ENCODE measurements at places on chromosomes 16 and 17.
A peak's percentile ranks its signal among the peaks of the same experiment; 100 is the strongest.

- no peak for DNase-seq
Observed at GRCh38 chr16:29111421-29111820, 126.6 kb downstream of the LAT start.

GRCh38 chr17:41784207-41784744 lies 2.2 kb downstream of the JUP start:
- no peak for DNase-seq

GRCh38 chr17:73223626-73224230 lies 30.9 kb downstream of the COG1 start:
- no peak for DNase-seq

- DNase-seq = peak; percentile 27
Observed at GRCh38 chr17:51298508-51299371, 38.4 kb downstream of the UTP18 start.

DNA sequence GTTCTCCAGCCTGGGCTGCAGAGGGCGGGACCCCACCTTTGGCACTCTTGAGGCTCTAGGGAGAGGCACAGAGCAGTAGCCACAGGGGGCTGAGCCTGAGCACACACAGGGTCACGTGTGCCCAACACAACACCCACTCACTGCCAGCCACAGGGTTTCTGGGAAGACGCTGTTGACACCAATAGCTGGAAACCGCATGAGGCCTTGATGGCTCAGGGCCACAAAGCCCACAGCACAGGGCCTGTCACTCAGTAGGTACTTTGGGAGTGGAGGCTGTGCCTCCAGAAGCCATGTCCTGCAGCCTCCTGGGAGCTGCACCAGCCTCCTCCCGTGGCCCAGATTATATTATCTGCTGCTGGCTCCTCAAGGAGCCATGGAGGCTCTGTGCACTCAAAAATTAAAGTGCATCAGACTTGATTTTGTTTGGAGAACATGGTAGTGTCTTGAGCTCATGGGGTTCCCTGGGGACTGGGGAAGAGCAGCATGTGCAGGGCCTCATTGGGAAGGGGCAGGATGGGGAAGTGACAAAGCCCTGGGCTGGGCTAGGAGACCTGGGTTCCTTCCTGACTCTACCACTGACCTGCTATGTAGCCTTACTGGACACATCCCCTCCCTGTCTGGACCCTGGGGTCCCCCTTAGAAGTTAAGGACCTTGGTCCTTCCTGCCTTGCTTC lies 12.5 kb upstream of the SREBF1 start:
- no peak for DNase-seq

- DNase-seq = peak; percentile 30
Observed at GRCh38 chr17:8785547-8786413, 13.4 kb downstream of the MFSD6L start.

- DNase-seq = no peak
Observed at GRCh38 chr16:12661656-12662172, 142.0 kb downstream of the CPPED1 start.
